ENCODE measurements at places on chromosomes 11 and 22. TPM values are rescaled to one million over a fixed set of nuclear protein-coding genes. Genes with fewer than 3 reads are reported as not detected.
A peak's percentile ranks its signal among the peaks of the same experiment; 100 is the strongest.

The CCDC86 gene
- 56.4 TPM for total RNA-seq

The EHF gene
- 320 TPM for total RNA-seq

The DGAT2 gene
- total RNA-seq = 18.3 TPM

The OR5P2 gene
- not detected for total RNA-seq

The CAPN5 gene
- 30.9 TPM for total RNA-seq

The TXNRD2 gene
- total RNA-seq = 95.8 TPM

The CRYAB gene
- total RNA-seq = not detected

The XKR3 gene
- not detected for total RNA-seq

The IGLL1 gene
- total RNA-seq = not detected

The APOL4 gene
- total RNA-seq = 0.65 TPM

DNA sequence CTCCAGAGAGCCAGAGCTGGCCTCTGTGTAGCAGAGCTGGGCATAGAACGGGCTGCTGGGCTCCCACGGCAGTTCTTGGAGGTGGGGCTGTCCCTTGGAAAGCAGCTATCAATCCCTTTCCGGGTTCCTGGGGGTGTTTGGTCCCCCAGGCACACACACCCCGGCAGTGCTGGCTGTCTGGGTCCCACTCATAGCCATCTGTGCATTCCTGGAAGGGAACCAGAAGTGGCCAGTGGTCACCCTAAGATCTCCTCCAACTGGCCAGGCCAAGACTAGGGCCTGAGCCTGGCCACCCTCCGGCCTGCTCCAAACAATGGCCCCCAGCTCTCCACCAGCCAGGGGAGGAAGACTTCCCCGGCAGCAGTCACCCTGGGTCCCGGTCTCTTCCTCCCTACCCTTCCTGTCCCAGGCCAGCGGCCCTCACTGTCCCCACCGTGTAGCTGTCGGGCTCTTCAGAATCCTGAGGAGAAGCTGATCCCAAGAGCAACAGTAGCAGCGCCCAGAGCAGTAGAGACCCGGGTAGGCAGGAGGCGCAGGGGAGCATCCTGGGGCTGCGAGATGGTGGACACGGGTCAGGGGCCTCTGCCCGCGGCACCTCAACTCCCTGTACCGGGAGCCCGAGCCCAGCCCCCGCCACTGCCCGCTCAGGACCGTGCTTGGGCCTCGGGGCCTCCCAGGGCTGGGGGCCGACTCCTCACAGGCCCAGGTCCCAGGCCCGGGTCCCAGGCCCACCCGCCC lies 620 bp downstream of the EFEMP2 start:
- DNase-seq = no peak

- DNase-seq = peak; percentile 60
Observed at GRCh38 chr22:24247564-24248344, 2.9 kb upstream of the GGT5 start.

- DNase-seq = no peak
Observed at GRCh38 chr11:57983191-57983590, 40.5 kb upstream of the OR9Q1 start.

- peak; percentile 75 for DNase-seq
Observed at GRCh38 chr11:34599406-34599945, 21.4 kb upstream of the EHF start.

- no peak for DNase-seq
Observed at GRCh38 chr11:120254788-120255518, 15.0 kb downstream of the POU2F3 start.

GRCh38 chr11:2930704-2931419 lies 1.6 kb upstream of the PHLDA2 start:
- DNase-seq = peak; percentile 97

GRCh38 chr11:134759274-134759673 lies 347.2 kb upstream of the B3GAT1 start:
- no peak for DNase-seq

DNA sequence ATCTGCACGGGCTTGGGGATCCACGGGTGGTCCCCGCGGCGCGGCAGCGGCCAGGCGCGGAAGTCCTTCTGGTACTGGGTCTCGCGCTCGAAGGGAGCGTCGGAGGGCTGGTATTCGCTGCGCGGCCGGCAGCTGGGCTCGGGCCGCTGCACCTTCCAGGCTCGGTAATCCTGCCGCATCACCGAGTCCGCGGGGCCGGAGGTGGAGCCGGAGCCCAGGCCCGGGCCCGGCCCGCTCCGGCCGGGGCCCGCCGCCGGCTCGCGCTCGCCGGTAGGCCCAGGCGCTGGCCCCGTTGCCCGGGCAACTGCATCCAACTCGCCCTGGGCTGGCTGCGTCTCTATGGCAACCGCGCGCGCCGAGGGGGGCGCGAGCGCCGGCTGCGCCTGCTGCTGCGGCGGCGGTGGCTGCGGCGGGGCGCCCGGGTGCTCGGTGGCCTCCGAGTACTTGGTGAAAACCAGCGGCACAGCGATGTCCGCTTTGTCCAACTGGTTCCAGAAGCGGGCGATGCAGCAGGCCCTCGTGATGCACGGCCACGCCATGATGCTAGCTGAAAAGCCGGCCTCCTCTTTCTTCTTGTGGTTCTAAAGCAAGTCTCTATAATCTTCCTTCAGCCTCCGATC lies 897 bp downstream of the MAP6 start:
- DNase-seq = no peak

DNA sequence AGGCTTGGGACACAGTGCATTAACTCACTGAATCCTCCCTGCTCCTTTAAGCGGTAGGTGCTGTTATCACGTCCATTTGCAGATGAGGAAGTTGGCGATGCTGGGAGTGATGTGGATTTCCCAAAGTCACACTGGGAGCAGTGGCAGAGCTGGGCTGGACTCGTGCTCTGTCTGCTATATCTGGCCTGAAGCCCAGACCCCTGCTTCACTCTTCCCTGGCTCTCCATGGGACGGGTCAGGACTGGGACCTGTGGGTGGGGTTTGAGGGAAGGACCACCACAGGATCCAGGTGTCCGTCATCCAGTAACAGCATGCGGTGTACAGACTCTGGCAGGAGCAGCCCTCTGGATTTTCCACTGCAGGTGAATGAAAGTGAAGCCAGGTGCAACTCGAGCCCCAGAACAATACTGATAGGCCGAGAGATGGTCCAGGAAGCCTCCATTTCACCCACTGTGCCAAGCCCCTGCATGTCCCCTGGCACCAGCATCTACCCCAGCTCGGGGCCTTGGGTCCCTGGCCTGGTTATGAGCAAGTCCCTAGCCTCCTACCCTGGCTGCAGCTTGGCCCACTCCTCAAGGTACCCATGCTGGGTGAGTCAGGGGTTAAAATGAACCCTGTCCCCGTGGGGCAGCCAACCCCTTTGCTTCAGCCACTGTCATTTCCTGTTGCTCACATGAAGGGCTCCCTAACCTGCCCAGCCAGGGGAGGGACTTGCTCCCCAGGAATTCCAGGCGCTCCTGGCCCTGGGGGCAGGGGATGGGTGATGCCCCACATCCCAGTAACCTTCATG lies 4.2 kb downstream of the USP2 start:
- DNase-seq = no peak

GRCh38 chr11:83537131-83537610 lies 251.0 kb upstream of the CCDC90B start:
- no peak for DNase-seq

DNA sequence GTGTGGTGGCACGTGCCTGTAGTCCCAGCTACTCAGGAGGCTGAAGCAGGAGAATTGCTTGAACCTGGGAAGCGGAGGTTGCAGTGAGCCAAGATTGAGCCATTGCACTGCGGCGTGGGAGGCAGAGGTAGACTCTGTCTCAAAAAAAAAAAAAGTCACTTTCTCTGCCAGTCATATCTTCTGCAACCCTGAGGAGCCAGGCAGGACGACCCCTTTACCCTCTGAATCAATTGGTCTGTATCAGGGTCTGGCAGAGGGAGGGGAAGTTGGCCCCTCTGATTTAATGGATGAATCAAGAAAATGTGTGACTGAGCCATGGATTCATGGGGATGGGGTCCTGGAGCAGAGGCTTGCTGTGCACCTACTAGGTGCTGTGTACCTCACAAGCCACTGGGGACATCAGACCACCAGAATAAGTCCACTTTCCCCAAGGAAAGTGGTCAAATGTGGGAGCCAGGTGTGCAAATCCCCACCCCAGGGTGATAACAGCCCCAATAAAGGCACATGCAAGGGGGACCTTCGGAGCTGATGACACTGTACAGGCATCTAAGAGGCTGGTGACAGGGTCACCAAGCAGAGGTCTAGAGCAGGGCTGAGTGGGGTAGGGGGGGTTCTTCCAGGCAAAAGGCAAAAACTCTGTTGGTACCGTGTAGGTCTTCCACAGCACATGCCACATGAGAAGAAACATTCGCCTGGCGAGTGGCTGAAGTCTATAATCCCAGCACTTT lies 29.0 kb downstream of the TXN2 start:
- no peak for DNase-seq

DNA sequence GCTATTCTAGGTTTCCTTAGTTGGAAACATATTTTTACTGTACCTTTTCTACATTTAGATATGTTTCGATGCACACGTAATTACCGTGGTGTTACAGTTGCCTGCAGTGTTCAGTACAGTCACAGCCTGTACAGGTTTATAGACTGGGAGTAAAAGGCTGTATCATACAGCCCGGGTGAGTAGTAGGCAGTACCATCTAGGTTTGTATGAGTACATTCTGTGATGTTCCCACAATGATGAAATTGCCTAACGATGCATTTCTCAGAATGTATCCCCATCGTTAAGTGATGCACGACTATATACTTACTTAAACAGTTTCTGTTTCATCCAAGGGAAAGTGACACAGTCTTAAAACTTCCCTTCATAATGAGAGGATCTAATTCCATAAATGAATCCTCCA lies 13.1 kb upstream of the THY1 start:
- no peak for DNase-seq

DNA sequence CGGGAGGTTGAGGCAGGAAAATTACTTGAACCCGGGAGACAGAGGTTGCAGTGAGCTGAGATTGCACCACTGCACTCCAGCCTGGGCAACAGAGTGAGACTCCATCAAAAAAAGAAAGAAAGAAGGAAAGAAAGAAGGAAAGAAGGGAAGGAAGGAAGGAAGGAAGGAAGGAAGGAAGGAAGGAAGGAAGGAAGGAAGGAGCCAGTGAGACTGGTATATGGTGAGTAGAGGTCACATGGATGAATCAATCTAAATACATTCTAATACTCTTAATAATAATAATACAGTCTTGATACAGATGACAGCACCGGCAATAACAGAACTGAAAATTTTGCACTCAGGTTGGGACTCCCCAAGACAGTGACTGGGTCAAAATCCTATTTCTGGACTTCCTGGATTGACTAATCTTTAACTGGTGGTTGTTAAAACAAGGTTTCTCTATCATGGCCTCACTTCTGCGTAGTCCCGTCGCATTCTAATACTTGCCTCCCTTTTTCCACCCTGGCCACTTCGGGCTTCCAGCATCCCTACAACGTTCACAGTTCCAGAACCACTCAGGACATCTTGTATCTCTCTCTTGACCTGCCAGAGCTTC lies 53.5 kb upstream of the EIF3M start:
- no peak for DNase-seq

GRCh38 chr11:10349281-10349665 lies 44.4 kb downstream of the ADM start:
- DNase-seq = no peak

DNA sequence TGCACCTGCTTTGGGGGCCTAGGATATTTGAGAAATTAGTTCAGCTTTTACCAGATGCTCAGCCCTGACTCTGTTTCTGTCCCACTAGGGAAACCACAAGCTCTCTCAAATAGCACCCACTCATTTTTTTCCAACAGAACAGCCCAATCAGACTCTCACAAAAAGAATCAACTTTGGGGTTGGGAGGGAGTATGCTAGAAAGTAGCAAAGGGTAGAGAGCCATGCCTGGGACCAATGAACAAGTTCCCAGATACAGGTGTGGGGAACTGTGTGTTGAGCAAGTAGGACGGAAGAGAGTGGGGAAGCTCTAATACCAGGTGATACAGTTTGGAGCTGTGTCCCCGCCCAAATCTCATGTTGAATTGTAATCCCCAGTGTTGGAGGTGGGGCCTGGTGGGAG lies 41.1 kb downstream of the TRIM66 start:
- DNase-seq = no peak

DNA sequence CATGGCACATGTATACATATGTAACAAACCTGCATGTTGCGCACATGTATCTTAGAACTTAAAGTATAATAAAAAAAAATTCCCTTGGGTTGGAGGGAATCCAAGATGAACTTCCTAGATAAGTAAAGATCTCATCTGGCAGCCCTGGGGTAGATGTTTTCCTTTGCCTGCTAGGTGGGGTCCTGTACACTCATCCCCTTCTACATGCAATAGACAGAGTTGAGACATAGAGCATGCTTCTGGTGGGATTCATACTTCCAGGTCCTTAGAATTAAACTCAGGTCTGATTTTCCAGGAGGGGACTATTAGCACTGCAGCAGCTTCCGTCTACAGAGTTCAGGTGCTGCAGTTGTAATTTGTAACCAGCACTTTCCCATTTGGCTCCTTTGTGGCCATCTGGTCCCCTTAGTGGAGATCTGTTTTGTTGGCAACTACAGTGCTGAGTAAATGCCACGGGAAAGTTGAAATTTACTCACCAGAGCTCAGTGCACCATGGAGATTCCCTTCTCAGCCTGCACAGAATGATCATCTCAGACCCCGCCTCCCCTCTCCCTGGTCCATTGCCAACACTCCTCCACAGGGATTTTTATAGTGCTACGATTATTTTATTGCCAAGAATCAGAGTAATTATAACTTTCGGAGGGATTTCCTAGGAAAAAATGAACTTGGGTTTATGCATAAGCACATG lies 220.1 kb upstream of the E2F8 start:
- DNase-seq = no peak

DNA sequence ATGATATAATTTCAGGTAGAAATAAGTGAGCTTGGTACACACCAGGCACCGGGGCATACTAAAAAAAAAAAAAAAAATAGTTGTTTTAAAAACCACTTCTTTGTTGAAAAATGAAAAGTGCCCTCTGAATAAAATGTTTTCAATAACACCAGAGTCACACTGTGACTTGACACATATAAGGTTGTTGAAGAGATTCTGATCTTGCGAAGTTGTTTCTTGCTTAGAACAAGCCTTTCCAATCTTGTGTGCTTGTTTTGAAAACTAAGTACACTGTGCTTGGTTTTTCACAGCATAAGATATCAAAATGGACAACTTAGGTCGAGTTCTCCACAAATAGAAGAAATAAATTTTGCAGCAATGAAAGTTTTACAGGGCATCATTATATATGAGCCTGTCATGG lies 17.0 kb downstream of the PDGFD start:
- no peak for DNase-seq

- DNase-seq = no peak
Observed at GRCh38 chr11:71249301-71249700, 3.1 kb downstream of the SHANK2 start.

GRCh38 chr22:30969532-30970355 lies 679 bp downstream of the TUG1 start:
- DNase-seq = peak; percentile 24

DNA sequence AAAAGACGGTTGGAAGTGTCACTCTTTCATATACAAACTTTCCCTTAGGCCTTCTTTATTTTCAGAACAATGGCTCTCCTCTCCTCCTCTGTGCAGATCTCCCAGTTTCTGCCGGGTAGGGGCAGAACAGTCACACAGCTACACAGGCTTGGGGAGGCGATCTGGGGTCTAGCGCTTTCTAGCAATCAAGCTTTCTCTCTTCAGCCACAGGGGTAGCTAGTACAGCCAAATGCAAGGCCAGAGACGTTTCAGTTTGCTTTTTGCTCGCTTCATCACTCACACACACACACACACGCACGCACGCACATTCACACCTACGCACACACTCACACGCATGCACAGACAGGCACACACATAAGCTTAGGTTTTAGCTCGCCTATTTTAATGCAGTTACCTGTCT lies 104.3 kb downstream of the SPATA19 start:
- DNase-seq = no peak
